Left renal cortex interstitium (tissue), 4 donors: ENCODE measurements at places on chromosomes 13 and 19. TPM values are rescaled to one million over a fixed set of nuclear protein-coding genes. Genes with fewer than 3 reads are reported as not detected.

ZNF296 gene
- 2.3 TPM for polyA plus RNA-seq

DNA sequence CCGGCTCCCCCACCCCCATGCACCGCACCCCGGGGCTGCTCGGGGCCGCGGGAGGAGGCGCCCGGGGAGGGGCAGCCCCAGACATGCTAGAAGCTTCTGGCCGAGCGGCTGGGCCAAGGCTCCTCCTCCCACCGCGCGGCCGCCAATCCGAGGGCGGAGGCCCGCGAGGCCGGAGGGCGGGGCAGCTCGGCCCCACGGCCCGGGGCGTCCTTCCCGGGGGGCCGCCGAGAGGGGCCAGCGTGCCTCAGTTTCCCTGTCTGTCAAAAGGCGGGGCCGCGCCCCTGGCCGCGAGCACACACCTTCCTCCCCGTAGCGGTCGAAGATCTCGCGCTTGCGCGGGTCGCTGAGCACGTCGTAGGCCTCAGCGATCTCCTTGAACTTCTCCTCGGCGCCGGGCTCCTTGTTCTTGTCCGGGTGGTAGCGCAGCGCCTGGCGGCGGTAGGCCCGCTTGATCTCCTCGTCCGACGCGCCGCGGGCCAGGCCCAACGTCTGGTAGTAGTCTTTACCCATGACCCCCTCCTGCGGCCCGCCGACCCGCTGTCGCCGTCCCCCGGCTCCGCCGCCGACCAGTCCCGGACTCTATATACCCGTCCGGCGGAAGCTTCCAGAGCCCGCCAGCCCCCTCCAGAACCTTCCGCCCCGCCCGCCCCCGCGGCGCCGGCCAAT, at the start of gene DNAJB1:
DNAJB1 (minus strand) TSS at position 558 of the 666 bp plus-strand sequence; CDS start at position 510, 48 bp downstream.
- DNase-seq, result no peak

- DNase-seq, result no peak
Observed at GRCh38 chr13:90272356-90272755, 1075.1 kb upstream of the MIR17HG start.

DNA sequence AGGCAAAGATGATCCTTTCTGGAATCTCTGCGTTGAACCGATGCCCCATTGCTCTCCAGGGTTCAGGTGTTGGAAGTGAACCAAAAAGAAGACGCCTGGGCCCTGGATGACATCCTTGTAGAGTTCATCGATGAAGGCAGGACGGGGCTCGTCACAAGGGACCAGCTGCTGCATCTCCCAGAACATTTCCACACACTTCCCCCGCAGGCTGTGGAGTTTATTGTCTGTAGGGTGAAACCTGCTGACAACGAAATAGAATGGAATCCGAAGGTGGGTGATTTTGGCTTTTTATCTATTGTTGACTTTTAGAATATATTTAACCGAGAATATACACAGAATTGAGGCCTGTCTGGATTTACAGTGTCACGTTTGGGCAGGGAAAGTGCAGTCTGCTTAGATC, 58.4 kb downstream of the SLC7A9 start:
- DNase-seq, result no peak

GRCh38 chr13:44230071-44230470, 143.6 kb upstream of the SERP2 start:
- no peak for DNase-seq

DNA sequence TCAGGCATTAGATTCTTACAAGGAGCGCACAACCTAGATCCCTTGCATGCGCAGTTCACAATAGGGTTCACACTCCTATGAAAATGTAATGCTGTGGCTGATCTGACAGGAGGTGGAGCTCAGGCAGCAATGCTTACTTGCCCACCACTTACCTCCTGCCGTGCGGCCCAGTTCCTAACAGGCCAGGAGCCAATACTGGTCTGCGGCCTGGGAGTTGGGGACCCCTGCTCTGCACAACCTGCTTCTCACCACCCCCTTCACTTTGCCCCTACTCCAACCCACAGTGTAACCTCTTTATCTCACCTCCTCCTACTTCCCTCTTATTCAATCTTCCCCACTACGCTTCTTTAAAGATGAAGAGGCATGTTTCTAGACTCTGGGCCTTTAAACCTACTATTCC, 240.2 kb downstream of the RGCC start:
- no peak for DNase-seq

- DNase-seq, result no peak
Observed at GRCh38 chr13:97352815-97353214, 81.2 kb upstream of the RAP2A start.

GRCh38 chr19:58009666-58010301, 7.2 kb upstream of the ZNF606 start:
- DNase-seq, result peak; percentile 83
